ENCODE measurements at places on chromosomes 2 and 18. TPM values are rescaled to one million over a fixed set of nuclear protein-coding genes. Genes with fewer than 3 reads are reported as not detected.

UGT1A5 gene
- total RNA-seq = 0.67 TPM

VSNL1 gene
- total RNA-seq = 39.1 TPM

DCDC2C gene
- not detected for total RNA-seq

CABYR gene
- total RNA-seq = 0.95 TPM

IFIH1 gene
- total RNA-seq = 12.4 TPM

SERPINB11 gene
- 13.9 TPM for total RNA-seq

GRCh38 chr2:232420463-232421188 is 14.0 kb downstream of the ALPG start:
- DNase-seq = no peak

DNA sequence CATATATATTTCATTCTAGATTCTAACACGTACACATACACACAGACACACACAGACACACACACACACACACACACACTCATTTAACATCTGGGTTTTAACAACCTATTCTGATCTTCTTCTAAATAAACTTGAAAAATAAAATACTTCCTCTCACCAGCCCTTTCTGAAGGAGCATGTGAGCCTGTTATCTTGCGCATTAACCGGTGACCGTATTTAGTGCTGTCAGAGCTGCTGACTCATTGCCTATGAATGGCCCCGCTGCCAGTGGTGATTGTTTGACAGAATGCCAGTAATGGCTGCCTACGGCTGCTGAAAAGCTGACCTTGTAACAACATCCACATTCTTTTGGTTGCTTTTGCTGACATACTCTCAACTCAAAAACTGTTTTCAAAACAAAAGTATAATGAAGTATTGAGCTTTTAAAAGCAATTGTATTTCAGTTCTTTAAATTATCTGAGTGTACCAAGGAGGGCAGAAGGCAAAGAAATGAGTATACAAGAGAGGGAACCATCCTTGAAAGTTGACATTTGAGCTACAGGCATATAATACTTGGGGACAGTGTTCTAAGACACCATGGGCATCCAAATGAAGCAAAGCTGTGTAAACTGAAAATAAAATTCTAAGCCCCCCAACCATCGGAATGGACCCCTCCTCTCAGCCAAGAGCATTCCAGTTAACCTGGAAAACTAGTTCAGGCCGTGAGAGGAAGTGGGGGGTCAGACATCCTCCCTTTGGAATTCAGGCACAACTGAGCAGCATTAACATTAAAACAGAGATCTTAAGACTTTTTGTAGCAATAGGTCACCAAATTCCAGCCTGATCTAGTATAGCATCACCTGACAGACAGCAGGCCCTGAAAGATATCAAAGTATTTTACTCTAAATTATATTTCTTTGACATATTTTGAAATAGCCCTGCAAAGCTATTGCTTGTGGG is 50.2 kb upstream of the DTNA start:
- DNase-seq = no peak

GRCh38 chr2:38123911-38124310 is 48.0 kb upstream of the CYP1B1 start:
- no peak for DNase-seq

DNA sequence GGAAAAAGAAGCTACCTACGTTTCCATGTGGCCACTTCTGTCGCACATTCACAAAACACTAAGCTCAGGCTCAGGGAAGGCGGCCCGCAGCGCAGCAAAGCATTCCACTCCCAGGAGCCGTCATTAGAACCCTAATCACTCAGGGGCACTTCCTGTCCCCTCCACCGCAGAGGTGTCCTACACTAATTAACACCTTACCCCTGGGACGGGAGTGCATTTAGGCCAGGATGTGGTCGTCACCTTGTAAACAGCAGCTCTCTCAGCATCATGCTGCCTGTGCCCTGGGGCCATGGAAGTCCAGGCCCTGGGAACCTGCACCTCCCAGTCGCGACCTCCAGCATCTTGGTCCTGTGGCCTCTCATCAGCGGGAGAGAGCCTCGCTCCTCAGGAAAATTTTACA is 359.8 kb upstream of the SALL3 start:
- DNase-seq = no peak

Data from esophagus squamous epithelium (tissue), 5 donors.